Activated CD4-positive, alpha-beta T cell treated with anti-CD3 and anti-CD28 coated beads, Interleukin-2, Interleukin-6, amounts not matched to agents 100 ng/mL and 50 ng/mL, durations not matched to agents 16 hours and 8 hours (primary cell): ENCODE measurements at places on chromosomes 3 and 15.

- no peak for DNase-seq
Measured at GRCh38 chr3:50146316-50146901, 8.7 kb upstream of the SEMA3F start.

GRCh38 chr3:4580346-4581123 lies 87.4 kb downstream of the ITPR1 start:
- no peak for DNase-seq

- DNase-seq: no peak
Measured at GRCh38 chr15:37109168-37109871, 9.0 kb upstream of the MEIS2 start.

DNA sequence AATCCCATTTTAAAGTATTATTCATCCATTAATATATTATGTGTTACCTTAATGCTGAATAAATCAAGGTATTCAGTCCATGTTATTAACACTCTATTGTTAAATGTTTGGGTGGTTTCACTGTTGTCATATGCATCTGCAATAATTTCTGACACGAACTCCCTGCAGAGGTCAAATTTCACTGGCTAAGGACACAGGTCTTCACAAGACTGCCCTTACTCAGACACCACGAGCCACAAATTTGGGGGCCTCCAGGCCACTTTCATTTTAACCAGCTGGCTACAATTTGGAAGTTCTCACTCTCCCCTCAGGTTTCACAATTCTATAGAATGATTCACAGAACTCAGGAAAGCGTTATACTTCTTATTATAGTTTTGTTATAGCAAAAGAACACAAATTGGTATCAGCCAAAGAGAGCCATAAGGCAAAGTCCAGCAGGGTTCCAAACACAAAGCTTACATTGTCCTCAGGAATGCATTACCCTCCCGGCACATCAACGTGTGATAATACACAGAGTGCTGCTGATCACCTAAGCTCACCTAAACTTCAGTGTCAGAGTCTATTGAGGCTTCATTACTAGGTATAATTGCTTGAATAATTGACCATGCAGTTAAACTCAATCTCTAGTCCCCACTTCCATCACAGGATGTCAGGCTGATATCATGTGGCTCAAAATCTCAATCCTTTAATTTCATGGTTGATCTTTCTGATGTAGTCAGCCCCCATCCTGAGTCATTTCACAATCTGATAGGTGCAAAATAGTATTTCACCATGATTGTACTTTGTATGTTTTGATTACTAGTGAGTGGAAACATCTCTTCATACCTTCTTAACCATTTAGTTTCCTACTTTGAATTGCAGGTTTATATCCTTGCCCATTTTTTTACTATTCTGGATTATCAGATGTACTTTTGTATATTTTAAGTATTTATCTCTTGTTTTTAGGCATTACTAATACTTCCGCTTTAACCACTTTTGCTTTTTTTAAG lies 441.4 kb upstream of the AGTR1 start:
- no peak for DNase-seq

GRCh38 chr15:64024172-64025050 lies 21.9 kb downstream of the DAPK2 start:
- no peak for DNase-seq

- DNase-seq: peak; percentile 9
Measured at GRCh38 chr3:120642368-120642948, 39.6 kb downstream of the HGD start.

- DNase-seq: peak; percentile 12
Measured at GRCh38 chr3:127074900-127075360, 92.0 kb downstream of the PLXNA1 start.

- no peak for DNase-seq
Measured at GRCh38 chr15:26580943-26581342, 191.9 kb downstream of the GABRB3 start.

DNA sequence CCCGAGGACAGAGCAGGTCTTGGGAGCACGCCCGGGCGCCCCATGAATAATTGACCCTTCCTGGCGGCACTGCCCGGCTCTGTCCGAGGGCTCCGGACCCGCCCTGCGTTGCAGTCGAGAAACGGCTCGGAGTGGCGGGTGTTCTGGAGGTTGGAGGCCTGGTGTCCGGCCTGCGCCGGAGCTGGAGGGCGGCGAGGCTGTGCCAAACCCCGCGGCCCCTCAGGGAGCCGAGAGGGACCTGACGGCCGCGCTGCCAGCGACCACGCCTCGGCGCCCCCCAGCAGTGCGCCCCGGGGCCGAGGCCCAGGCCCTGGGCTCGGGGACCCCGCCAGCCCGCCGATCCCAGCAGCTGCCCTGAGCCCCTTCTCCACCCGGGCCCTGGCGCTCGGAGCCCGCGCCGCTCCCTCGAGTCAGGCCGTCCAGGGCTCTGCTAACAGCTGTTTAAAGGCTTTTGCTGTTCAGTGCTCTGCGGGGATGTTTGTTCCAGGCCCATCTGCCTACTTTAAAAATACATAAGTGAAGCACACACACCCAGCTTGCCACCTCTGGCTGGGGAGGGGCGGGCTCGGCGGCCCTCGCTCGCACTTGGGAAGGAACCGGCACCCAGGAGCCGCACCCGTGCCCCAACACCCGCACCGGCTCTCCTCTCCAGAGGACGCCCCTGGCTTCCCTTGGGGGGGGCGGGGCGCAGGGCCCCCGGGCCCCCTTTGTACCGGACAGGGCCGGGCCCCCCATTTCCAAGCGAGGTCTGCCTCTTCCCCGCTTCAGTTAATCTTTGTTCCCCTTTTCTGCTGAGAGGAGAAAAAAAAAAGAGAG lies 730 bp upstream of the ZNF710 start:
- no peak for DNase-seq

DNA sequence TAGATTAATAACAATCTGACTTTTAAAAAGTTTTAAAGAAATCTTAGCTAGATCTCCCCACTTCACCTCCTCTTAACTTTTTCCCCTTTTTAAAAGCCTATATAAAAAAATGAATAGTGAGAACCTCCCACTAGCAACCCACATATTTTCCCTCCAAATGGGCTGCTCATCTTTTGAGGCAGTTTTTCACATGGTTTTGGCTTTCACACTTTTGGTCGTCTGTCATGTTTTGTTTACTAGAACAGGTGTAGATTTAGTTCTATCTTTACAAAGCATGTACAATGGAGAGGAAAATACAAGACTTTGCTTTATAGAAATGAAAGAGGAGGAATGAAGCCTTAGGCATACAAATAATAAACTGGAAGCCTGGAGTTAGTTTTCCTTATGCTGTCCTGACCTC lies 126.7 kb upstream of the EOMES start:
- DNase-seq: no peak
